ENCODE measurements at places on chromosomes 11 and 22. TPM values are rescaled to one million over a fixed set of nuclear protein-coding genes. Genes with fewer than 3 reads are reported as not detected.

DNA sequence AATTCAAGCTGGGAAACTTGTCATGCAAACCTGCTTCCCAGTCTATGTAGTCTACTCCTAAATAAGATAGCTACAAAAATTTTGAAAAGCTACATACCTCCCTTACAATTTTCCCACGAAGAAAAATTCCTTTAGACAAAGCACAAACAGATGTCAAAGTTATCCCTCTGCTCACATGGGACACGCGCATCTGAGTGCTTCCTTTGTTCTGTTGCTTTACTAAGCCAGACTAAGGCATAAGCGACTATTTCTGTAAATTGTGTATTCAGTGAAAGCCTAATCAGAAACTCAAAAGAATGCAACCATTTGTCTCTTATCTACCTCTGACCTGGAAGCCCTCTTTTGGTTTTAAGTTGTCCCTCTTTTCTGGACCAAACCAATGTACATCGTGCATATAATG lies 583.7 kb upstream of the B3GAT1 start:
- DNase-seq = no peak

The OR8D2 gene
- not detected for total RNA-seq

GRCh38 chr22:24578355-24579257 lies 14.3 kb downstream of the LRRC75B start:
- no peak for DNase-seq

GRCh38 chr11:90908074-90908473 lies 685.2 kb upstream of the CHORDC1 start:
- DNase-seq = no peak

The FGF19 gene
- total RNA-seq = not detected

The KCNJ11 gene
- total RNA-seq = not detected

- no peak for DNase-seq
These were observed 34.0 kb downstream of the TTC17 start for GRCh38 chr11:43392713-43393112.

The WNT11 gene
- total RNA-seq = 24.5 TPM

The ABCG4 gene
- 2.5 TPM for total RNA-seq

GRCh38 chr11:95486979-95487378 lies 256.0 kb upstream of the SESN3 start:
- no peak for DNase-seq

The ADM2 gene
- 1.5 TPM for total RNA-seq

The CHEK1 gene
- 28.4 TPM for total RNA-seq

The CD248 gene
- 109 TPM for total RNA-seq

DNA sequence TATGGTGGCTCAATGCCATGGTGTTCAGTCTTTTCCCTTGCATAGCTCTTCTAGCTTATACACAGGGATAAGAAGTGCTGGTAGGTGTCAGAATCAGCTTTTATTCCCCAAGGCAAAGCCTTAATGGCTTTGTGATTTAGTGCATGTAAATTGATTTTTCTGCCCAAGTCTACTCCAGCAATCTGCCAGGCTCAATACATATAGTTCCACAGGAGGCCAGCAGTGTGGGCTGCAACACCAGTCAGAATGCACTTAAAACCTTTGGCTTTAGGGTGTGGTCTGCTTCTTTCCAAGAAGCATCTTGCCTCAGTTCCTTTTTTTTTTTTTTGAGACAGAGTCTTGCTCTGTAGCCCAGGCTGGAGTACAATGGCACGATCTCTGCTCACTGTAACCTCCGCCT lies 14.5 kb upstream of the CAPRIN1 start:
- no peak for DNase-seq

The SCUBE1 gene
- 0.07 TPM for total RNA-seq

- DNase-seq = no peak
These were observed 74.1 kb upstream of the CEP126 start for GRCh38 chr11:101840704-101841103.

The TUB gene
- total RNA-seq = 17.2 TPM

DNA sequence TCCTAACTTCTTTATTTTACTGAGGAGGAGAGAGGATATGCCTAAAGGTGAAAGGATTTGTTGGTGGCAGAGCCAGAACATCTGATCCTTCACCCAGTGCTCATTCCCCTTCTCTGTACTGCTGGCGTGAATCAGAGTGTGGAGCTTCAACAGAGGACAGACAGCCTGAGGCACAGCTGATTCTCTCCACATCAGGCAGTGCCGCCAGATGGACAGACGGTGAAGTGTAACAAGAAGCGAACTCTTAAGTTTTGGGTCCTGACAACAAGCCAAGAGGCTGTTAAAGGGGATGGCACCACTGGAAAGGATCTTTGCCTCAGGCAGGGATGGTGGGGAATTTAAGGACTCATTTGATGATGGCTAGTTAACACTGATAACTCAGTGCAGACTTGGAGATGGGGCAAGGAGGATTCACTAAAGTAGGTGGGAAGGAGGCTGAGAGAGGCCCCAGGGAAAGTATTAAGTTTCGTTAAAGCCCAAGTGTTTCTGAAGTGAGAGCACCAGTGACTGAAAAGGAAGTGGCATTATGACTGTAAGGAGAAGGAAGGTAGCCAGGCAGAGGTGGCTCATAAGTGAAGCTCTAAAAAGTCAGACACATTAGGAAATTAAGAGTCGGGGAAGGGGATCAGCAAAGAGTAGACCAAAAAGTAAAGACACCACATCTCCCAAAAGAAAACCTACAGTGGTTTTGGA lies 81.3 kb downstream of the CLPB start:
- DNase-seq = no peak

The DDB1 gene
- total RNA-seq = 188 TPM

- DNase-seq = no peak
These were observed 37.1 kb downstream of the ST3GAL4 start for GRCh38 chr11:126392633-126393013.

The IGLL1 gene
- not detected for total RNA-seq

DNA sequence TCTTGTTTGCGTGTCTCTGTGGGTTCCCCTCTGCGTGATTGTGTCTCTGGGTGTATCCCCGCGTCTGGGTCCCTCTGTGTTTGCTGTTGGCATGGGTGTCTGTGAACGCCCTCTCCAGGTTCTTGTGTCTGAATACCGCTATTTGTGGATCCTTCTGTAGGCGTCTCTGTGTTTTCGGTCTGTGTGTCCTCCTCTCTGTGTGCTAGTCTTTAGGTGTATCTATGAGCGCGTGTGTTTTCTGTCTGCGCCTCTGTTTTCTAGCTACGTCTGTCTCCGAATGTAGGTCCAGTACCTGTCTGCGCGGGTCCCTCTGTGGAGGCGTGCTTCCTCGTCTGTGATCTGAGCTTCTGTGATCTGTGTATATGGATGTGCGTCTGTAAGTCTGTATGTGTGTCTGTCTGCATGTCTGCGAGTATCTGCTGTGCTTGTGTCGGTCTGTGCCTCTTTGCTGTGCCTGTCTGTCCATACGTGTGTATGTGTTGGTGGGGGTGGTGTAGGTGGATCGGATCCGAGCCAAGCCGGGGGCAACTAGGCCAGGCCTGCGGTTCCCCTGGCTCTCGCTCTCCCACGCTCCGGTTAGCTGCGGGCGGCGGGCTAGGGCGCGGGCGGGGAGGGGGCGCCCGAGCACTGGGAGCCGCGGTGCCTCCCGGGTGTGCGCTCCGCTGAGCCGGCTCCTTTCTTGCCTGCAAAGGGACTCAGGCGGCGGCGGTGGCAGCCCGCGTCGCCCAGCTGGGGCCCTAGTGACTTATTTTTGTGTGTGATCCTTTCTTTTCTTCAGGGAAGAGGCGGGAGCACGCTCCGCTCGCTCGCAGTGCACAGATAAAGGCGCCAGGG lies 105.3 kb upstream of the E2F8 start:
- no peak for DNase-seq

DNA sequence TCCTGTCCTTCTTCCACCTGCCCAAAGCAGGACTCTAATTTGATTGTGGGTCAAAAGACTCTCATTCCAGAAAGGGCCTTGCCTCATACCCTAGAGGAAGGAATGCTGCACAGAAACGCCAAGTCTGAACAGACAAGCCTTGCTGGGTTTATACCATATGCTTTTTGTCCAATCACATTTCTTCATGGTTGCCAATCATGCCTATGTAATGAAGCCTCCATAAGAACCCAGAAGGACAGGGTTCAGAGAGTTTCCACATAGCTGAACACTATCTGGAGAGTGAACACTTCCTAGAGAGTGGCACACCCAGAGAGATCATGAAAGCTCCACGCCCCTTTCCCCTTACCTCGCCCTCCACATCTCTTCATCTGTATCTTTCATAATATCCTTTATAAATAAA lies 4.8 kb upstream of the SAA2 start:
- no peak for DNase-seq

DNA sequence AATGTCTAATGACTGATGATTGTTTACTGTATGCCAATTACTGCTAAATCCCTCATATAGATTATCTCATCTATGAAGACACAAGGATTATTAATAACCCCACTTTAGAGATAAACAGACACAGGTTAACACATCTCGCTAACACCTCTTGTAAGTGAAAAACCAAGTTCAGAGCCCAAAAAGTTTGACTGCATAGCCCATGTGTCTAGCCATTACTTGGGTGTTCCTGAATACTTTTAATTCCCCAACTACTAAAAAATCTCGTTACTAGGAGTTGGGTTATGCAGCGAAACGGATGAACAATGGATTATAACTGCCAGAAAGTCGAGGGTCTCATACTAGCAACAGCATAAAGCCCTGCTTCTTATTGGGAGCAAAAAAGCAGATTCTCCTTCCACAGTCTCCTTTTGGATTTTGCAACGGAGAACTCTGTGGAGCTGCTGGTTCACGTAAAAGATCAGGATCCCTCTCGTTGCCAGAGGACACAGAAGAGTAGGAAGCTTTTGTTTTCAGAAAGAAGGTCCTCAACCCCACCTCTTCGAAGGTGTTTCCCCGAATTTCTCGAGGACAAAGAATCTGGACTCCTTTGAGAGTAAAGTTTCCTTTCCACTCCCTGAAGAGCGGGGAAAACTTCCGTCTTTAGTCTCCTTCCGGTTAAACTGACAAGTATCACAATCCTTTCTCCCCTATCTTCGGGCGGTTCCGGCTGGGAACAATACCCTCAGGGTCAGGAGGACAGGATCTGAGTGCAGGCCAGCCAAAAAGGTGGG lies 979 bp downstream of the ZBED5 start:
- no peak for DNase-seq

DNA sequence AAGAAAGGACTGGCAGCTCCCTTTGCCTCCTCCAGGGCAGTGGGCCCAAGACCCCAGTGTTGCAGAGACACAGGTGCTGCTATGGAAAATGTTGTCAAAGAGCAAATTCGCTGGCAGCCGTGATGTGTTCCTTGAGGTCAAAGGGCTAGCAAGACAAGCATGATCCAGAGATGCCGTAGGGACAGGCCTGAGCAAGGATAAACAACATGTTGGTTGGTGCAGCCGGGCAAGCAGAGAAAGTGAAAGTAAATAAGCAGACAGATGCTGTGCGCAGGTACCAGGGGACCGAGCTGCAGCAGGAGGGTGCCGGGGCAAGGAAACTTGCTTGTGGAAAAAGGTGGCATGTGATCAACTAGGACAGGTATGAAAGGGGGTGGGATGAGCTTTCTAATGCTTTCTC lies 125.5 kb upstream of the NECTIN1 start:
- DNase-seq = no peak

- no peak for DNase-seq
These were observed 7.4 kb downstream of the PKNOX2 start for GRCh38 chr11:125171974-125172373.

The APOA4 gene
- not detected for total RNA-seq

DNA sequence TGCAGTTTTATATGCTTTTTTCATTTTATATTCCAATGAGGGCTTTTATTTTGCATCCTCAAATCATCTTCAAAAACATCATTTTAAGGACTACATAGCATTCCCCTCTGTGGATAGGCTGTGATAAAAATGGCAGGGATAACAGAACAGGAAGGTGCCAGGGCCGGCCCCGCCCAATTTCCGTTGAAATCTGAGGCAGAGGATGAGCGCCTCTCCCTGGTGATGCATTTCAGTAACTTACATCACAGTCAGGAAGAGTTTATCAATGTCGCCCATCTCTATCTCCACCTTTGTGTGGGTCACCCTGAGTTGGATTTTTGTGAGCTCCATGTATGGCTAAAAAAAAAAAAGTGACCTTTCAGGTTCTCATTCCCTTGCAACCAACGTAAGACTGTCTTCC lies 201.6 kb downstream of the DSCAML1 start:
- no peak for DNase-seq

The KDELR3 gene
- 134 TPM for total RNA-seq

The SF3A1 gene
- total RNA-seq = 115 TPM

DNA sequence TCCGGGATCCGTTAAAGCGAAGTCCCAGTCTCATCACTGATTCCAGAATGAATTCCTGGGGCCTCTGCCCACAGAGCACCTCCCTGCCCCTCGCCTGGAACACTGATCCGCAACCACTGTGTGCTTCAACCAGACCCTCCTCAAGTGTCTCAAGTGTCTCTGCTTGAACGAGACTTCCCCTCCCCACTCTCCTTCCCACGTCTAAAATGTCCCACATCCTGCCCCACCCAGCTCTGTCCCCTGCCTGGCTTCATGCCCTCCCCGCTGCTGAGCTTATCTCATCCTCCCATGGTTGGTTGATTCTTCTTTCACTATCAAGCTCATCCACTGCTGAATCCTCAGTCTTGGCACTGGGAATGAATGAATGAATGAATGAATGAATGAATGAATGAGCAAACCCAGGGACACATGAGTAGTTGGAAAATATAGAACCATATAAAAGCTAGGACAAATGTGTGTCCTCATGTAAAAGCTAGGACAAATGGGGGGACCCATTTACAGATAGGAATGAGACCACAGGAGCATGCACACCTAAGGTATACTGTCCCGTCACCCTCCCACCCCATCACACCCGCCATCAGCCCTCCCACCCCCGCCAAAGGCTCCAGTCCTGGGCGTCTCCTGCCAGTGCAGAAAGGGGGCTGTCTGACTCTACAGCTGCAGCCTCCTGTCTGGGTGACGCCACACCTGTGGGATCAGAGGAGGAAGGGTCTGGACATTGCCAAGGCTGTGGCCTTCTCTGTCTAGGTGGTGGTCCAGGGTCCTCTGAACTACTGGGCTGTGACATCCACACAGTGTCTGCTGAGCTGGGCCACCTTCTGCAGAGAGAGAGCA lies 71.4 kb upstream of the LINC01488 start:
- no peak for DNase-seq

GRCh38 chr11:108593214-108593922 lies at the start of gene EXPH5:
Gene EXPH5 (minus strand): TSS chr11:108593768. CDS start chr11:108593536, 232 bp downstream.
- no peak for DNase-seq

The MRGPRF gene
- 1.6 TPM for total RNA-seq

The TEX12 gene
- total RNA-seq = not detected

DNA sequence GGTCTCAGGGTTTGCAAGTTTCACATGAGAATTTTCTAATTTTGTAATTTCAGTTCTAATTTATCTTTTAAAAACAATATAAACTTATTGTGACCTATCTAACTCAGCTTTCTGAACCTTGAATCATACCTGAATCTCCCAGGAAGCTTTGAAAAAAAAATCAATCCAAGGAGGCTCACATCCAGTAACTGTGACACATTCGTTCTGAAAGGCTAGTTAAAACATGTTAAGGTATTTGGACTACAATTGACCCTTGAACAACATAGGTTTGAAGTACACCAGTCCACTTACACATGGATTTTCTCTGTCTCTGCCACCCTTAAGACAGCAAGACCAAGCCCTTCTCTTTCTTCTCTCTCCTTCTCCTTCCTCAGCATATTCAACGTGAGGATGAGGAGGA lies 40.0 kb downstream of the DDI1 start:
- DNase-seq = no peak

The CCDC87 gene
- total RNA-seq = 0.27 TPM
